ENCODE measurements at places on chromosomes 13 and 19. TPM values are rescaled to one million over a fixed set of nuclear protein-coding genes. Genes with fewer than 3 reads are reported as not detected.

Gene S1PR4
- total RNA-seq: 0.68 TPM

Gene RYR1
- total RNA-seq: 1.1 TPM

Gene RGS9BP
- total RNA-seq: 6.6 TPM

Gene CYP4F22
- not detected for total RNA-seq

DNA sequence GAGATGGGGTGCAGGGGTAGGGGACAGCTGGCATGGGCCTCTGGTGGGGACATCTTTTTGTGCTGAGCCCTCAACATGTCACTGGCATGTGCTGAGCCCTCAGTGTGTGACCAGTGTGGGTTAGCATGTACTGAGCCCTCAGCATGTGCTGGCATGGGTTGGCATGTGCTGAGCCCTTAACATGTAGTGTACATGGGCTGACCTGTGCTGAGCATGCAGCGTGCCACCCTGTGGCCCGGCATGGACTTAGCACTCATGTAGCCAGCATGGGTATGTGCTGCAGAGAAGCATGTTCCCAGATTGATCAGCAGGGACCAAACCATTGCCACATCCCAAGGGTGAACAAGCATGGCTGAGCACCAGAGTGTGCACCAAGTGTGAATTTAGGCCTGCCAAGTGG is 11.5 kb downstream of the HIPK4 start:
- no peak for DNase-seq

Gene HIPK4
- not detected for total RNA-seq

Measured in right cardiac atrium (tissue), 5 donors.